Right lobe of liver (tissue), 6 donors: ENCODE measurements at places on chromosomes 3 and 15.

DNA sequence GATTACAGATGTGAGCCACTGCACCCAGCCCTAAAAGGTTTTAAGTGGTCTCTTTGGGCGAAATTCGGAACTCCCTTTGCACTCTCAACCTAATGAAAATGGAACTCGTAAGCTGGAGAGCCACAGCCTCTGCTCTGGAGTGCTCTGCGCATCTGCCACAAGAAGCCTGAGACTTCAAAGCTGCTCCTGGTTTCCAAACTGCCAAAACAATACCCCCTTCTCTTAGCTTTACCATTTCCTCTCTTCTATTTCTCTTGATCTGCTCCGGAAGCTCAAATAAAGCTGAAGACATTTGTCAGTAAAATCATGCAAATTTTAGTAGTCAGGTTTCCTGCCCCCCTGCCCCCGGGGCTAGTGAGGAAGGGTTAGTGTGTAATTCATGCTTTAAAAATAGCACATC lies 312.7 kb downstream of the MFSD1 start:
- DNase-seq, result no peak

- DNase-seq, result no peak
These were observed 30.2 kb downstream of the ZNF710 start for GRCh38 chr15:90031231-90031791.

GRCh38 chr3:156371701-156372100 lies 183.2 kb downstream of the SSR3 start:
- no peak for DNase-seq

GRCh38 chr15:55168350-55168974 lies 28.3 kb downstream of the RSL24D1 start:
- DNase-seq, result peak; percentile 59

DNA sequence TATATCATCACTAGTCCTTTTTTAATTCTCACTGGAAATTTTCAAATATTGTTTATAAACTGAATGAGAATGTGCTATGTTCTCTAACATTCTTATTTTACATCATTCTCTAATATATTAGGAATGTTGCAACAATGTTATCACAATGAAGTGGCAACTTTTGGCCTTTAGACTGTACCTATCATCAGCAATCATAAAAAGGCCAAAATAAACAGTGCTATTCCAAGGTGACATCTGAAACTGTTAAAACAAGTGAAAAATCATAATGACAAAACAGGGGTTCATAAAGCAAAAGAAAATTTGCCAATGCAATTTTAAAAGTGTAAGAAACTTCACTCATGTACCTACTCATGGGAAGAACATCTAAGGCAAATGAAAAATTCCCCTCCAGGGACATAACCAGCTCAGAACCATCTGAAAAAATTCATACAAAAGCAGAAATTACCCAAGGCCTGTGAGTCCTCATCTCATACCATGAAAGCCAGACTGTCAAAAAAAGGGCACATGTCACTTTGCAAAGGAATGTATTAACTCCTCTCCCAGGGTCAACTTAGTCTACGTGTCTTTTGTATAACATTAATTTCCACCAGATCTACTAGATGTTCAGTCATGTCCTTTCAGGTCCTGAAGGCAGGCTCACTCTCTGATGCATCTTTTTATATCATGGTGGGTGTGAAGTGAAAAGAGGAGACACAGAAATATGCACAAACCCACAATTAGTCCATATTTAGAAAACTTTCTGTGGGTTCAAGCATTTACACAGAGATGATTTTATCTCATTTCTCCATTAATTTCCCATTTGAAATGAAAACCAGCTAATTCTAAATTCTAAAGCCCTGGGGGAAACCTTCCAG lies 211.9 kb downstream of the CBLB start:
- no peak for DNase-seq

GRCh38 chr15:48062148-48062872 lies 58.5 kb upstream of the SLC24A5 start:
- DNase-seq, result no peak

DNA sequence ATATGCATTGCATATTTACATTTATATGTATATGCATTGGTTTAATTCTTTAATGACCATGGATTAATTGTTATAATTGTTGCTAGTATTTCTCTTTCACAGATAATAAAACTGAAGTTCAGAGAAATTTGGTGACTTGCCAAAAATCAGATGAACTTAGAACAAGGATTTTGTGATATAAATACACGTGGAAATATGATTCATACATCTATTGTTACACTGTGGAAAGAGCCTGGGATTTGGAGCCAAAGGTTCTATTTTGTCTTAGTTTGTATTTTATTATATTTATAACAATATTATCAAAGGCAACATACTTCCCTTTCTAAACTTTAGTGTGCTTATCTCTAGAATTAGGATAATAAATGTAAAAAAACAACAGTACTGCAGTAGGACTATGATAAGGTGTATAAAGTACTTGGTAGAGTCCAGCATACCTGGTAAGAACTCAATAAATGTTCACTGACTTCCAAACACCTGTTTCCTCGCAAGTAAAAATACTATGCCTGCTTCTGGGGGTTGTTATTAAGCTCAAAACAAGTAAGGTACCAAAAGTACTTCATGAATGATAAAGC lies 342.9 kb downstream of the THSD4 start:
- DNase-seq, result no peak

- no peak for DNase-seq
These were observed 772 bp downstream of the TSPAN3 start for GRCh38 chr15:77070180-77070494.

GRCh38 chr3:55476515-55476914 lies 10.6 kb downstream of the WNT5A start:
- DNase-seq, result no peak

GRCh38 chr15:30036036-30036703 lies 46.6 kb upstream of the GOLGA8J start:
- DNase-seq, result no peak

GRCh38 chr3:55244247-55244646 lies 242.9 kb downstream of the WNT5A start:
- no peak for DNase-seq

GRCh38 chr3:127670761-127671522 lies 1.8 kb upstream of the ABTB1 start:
- peak; percentile 48 for DNase-seq

DNA sequence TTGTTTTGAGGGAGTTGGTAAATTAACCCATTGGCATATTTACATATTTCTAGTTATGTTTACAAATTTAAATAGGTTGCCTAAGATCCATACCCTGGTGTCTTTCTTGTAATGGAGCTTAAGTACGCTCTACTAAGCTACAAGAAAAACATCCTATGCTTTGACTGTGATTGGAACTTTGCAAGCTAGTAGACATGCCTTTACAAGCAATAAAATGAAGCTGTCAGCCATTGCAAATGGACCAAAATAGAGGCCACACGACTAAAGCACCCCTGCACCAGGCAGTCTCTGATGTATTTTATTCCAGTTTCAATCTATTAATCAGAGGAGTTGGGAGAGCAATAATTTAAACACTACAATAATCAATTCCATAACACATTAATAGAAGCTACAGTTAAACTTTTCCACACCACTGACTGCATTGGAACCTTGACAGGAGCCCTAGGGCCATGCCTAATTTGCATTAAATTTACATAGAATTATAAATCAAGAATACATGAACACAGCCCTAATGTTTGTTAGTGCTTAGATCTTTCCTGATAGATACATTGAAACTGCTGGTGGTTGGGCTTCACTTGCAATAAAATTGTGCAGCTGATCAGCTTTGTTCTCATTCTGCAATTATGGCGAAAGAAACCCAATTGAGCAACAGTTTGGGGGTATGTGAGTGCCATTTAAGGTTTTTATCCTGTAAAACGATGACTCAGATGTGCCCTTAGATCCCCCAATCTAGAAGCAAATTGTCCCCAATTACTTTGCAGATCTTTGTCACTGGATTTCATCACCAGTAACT lies 360.1 kb downstream of the LSAMP start:
- DNase-seq, result no peak

- DNase-seq, result no peak
These were observed 53.7 kb downstream of the CHST2 start for GRCh38 chr3:143173242-143173641.

DNA sequence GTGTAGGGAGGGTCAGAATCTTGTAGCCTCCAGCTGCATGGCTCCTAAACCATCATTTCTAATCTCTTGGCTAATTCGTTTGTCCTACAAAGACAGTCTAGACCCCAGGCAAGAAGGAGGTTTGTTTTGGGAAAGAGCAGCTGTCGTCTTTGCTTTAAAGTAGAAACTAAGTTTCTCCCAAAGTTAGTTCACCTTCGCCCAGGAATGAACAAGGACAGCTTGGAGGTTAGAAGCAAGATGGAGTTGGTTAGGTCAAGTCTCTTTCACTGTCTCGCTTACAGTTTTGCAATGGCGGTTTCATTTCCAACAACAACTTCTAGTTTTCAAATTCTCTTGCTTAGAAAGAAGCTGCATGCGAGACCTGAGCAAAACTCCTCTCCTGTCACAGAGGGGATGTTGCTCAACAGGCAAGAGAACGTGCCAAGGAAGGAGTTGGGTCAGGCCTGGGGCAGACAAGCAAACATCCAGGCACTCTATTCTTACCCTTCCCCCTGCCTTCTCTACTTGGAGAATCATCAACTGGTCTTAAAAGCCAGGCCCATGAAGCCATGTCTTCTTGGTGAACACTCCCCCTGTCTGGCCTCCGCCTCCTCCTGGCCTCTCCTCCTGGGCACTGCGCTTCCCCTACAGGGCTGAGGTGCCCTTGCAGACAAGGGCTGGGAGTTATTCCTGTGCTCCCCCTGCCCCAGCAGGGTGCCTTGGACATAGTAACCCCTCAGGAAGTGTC lies 57.6 kb downstream of the TMEM44 start:
- DNase-seq, result peak; percentile 76

DNA sequence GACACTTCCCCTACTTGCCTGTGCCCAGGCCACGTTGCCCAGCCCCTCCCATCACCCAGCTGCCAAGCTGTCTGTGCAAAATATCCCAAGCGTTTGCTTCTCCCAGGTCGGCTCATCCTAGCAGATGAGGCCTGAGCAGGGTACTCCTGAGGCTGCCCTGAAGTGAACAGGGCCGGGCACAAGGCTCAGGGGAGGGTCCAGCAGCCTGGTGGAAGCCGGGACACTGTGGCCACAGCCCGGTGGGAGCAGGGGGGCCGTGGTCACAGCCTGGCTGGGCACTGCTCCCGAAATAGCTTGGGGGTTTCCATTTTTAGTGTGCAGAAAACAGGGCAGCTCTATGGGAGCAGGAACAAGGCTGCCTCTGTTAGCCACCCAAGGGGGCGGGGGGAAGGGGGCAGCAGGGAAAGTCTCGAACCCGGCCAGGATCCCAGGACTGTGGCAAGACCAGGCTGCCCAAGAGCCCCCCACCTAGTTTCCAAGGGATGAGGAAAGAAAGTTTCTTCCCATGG lies 3.4 kb downstream of the PLXNB1 start:
- DNase-seq, result no peak

DNA sequence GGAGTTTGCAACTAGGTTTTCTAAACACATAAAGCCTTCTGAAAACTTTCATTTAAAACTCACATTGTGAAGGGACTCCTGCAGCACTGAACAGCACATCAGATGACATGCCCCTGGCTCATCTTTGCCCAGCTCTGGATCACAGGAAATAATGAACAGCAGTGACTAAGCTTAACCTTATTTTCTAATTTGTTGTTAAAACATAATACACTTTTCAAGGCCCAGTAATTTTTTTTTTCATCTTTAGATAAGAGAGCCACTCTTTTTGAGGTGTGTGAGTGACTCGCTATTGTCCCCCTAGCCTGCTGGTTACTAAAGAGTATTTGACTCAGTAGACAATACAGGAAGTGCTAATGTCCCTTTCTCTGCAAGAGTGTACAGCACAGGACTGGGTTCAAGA lies 204.0 kb downstream of the OSBPL10 start:
- no peak for DNase-seq

DNA sequence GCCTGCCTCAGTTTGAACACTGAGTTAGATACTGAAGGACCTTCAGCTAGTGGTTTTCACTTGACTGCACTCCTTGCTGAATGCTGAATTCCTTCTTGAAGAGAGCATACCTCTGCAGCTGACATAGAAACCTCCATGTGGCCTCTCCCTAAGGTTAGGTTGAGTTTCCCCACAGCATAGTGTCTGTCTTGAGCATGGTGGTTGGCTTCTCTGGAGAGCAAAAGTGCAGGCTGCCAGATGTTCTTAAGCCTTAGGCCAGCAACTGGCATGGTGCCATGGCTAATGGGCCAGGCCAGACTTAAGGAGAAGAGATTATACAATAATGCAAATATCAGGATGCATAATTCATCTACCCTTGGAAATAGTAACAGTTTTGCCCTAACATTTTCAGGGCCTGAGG lies 545.6 kb upstream of the ZNF385D start:
- no peak for DNase-seq

- DNase-seq, result peak; percentile 25
These were observed 25.3 kb downstream of the PTPN23 start for GRCh38 chr3:47405820-47406761.

GRCh38 chr15:51841406-51842040 lies 12.1 kb downstream of the TMOD3 start:
- DNase-seq, result no peak

GRCh38 chr3:151219056-151219455 lies 16.0 kb upstream of the GPR171 start:
- DNase-seq, result no peak

DNA sequence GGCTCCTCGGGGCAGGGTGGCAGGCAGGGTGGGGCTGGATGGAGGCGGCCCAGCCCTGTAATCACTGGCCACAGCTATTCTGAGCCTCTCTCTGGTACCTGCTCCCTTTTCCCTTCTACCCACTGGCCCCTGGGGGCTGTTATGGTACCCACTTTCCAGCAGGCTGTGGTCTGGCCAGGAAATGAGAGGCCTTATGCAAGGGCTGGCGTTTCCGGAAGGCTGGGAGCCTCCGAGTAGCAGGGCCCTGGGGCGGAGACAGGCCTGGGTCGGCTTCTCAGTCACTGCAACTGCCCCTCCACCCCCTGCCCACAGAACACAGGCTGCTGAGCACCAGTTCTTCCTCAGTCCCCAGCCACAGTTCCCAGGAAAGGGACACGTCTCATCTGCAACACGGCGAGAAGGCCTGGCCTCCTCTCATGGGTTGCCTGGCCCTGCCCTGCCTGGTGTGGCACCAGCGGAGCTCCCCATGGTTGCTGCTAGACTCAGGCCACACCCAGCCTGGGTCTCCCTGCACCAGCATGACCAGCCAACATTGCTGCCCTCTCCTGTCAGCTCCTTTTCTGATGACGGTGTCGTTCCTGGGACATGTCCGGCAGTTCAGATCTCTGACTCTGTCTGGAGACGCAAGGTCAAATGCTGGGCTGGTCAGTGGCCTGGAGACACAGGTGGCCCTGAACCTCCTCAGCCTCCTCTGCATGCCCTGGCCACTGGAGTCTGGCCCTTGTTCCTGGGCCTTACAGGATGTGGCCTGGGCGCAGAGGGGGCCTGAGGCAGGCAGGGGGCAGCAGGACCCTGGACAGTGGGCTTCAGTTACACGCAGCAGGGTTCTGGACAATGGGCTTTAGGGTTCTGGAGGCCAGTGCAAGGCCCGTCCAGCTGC lies 6.5 kb downstream of the CHST13 start:
- peak; percentile 82 for DNase-seq
